Mucosa of descending colon (tissue), 3 donors: ENCODE measurements at places on chromosomes 3 and 15.

DNA sequence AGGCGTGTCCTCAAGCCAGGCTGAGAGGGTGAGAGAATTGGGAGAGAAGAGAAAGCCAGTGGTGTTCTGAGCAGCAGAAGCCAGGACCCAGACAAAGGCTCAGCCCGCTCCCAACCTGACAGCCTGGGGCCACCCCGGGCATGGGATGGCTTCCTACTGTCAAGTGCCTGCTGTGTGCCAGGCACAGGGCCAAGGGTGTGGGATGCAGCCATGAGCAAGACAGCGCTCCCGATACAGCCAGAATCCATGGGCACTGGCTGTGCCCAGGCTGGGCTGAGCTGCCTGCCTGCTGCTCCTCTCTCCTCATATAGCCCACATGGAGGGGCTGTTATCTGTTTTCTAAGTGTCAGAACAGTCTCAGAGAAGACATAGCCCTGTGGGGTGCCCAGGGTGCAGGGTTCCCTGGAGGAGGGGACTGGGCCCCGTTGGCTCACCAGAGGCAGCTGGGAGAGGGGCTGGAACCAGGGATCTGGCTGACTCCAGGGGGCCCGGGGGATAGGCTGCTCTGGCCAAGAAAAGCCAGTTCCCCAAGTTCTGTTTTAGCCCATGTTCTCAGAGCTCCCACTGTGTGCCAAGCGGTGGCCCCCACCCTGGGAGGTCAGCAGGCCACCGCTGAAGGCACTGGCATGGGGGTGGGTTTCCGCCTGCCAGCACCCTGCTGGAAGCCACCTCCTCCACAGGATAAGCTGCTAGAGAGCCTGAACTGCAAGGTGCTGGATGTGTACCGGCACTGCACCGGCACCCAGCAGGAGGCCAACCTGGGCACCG, 39.0 kb downstream of the CFAP100 start:
- DNase-seq: no peak

- no peak for DNase-seq
Observed at GRCh38 chr15:63507878-63508818, 3.8 kb downstream of the USP3 start.

GRCh38 chr3:43138488-43139231, 32.8 kb upstream of the POMGNT2 start:
- DNase-seq: no peak

DNA sequence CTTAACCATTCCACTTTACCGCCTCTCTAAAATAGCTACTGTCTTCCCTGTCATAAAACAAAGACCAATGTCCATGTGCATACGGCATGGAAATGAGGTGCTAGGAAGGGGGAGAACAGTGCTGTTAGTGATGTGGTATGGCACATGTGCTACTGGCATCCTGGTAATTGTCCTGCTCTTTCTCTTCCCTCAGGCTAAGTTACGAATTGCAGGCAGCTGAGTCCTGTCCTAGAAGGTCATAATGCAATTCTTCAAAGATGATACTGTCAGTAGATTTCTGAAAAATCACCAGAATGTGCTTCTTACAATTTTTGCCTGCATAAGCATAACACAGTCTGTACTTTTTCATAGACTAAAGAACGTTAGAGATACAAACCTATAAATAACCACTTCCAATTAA, 216.8 kb downstream of the RSL24D1 start:
- DNase-seq: no peak

GRCh38 chr3:73479325-73479724, 145.4 kb downstream of the PDZRN3 start:
- no peak for DNase-seq
